ENCODE measurements at places on chromosomes 13 and 19.

DNA sequence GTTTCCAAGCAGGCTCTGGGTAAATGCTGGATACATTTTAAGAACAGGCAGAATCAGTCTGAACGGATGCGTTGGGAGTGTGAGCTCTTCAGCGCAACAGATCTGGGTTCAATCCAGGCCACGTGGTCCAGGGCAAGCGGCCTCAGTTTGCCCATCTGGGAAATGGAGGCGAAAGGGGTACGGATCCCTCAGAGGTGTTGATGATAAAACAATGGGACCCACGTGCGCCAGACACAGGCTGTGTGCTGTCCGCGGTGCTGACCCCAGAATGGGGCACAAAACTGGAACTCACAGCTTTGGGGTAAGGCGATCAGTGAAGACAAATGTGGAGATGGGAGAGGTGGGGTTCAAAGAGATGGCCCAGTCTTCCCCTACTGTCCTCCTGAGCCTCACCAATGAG, 13.1 kb upstream of the PDE4C start:
- DNase-seq = no peak

DNA sequence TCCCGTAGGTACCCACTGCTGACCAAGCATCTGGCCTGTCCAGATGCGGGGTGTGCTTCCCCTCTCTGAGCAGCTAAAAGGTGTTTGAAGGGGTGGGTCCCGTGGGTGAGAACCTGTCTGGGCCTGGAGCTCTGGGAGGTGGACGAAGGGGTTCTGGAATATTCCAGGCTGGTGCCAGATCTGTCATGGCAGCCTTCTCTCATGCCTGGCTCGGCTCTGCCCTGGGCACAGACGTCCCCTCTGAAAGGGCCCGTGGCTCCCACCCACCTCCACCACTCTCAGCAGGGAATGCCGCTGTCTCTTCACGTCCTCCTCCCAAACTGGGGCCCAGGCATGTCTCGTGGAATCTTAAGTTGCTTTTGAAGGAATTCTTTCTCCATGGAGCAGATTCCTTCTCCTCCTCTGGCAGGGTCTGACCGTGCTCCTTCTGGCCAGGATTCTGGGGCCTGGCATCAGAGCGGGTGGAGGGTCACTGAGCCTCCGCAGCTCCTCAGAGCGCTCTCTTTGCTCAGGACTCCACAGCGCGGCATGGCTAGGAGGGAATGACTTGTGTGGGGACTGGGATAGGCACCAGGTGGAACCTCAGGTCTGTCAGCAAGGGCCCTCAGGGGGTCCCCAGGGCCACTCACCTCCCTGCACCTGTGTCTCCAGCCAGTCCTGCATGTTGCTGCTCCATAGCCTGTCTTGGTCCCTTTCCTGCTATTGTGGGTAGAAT, 5.9 kb upstream of the MCF2L start:
- no peak for DNase-seq

DNA sequence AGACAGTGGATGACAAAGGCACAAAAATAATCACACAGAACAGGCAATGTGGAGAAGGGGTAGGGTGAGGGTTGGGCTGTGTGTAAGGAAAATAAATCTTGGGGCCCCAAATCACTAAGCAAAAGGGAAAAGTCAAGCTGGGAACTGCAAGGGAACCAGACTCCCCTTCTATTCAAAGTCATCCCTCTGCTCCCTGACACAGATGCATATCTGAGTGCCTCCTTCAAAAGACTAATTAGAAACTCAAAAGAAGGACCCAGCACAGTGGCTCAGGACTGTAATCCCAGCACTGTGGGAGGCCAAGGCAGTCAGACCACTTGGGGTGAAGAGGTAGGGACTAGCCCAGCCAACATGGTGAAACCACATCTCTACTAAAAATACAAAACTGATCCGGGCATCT, 18.3 kb downstream of the ZNF611 start:
- no peak for DNase-seq

DNA sequence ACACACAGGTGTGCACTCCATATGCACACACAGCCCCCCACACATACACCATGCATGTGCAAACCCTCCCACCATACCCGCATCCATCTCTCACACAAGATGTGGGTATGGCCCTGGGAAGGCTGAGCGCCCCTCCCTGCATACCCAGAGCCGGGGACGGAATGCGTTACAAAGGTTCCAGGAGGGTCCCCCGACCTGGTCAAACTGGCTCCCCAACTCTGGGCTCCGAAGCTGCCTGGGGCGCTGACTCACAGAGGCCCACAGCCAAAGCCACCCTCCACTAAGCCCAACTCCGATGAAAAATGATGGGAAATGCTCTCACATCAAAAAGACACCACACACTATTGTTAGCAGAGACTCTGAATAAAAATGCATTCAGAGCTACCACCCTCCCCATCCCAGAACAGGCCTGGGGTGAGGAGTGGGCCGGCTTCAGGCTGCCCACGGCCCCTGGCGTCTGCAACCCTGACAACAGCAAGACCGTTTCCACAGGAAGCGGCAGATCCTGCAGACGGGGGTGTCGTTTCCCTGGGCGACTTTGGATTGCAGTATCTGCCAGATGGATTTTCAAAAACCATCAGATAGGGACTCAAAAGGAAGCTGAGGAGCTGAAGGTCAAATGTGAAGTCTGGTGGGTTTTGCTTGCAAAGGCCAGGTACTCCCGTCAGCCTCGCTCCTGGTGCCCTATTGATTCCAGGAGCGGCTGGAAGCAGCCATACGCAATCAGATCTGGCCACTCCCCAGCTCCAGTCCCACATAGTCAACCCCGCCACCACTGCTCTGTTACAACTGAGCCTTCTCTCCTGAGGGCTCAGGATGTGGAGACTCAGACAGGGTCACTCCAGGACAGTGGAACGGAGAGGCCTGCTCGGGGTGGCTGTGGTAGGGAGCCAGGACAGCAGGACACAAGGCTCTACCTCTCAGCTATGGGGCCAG, 14.3 kb downstream of the PEPD start:
- DNase-seq = no peak

- no peak for DNase-seq
Measured at GRCh38 chr13:33676045-33676989, 141.6 kb upstream of the RFC3 start.

DNA sequence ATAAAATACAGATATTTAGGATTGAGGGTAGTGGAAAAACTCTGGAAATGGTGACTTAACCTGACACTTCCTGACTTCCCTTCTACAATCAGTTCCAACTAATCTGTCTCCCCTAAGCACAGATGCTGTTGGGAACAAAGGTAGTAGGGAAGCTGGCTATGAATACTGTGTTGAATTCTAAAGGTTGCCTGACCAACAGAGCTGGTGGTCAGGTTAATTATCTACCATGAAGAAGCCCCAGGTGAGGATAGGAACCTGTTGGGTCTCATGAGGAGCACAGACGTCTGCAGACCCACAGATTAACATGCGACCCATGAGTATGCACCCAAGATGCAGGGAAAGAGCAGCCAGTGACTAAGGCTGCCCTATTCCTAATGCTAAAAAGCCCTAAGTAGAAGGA, 172.3 kb downstream of the DIAPH3 start:
- DNase-seq = no peak

GRCh38 chr13:34243403-34243802, 425.5 kb downstream of the RFC3 start:
- DNase-seq = no peak

All from NCI-H1930 (cell line).